HEK293T (cell line): ENCODE measurements at places on chromosomes 6 and 20.
A peak's percentile ranks its signal among the peaks of the same experiment; 100 is the strongest.

GRCh38 chr6:101543796-101544195 is 150.3 kb downstream of the GRIK2 start:
- DNase-seq, result no peak

DNA sequence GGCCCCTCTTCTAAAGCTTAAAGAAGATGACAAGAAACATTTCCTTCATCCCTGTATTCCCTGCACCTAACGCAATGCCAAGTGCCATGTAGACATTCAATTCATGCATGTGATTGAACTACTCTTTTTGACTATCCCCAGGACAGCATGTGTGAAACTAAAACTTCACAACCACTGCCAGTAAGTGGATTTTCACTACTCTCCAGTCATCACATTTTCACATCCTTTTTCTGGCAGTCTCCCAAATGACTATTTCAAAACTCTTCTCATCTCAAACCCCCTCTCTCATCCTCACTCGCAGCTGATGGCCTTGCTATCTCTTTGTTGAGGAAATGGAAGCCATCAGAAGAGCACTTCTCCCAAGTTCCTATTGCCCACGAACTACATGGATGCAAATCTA is 122.6 kb downstream of the OPRM1 start:
- DNase-seq, result no peak

- no peak for DNase-seq
Observed at GRCh38 chr6:156828280-156828703, 51.1 kb downstream of the ARID1B start.

GRCh38 chr20:44022464-44022863 is 107.8 kb downstream of the TOX2 start:
- no peak for DNase-seq

DNA sequence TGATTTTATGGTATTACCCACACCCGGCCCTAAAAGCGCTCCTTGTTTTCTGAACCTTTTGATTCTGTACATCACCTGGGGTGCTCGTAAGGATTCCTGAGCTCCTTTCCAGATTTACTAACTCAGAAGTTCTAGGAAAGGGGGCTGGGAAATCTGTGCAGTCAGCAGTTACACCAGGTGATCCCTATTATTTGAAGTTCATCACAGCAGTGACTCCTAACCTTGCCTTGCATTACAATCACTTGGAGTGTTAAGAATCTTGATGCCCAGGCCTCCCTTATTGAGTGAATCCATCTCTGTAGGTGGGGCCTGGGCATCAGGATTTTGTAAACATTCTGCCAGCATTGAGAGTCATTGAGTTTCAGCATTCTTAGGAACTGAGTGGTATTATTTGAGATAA is 44.7 kb downstream of the BMP6 start:
- no peak for DNase-seq

GRCh38 chr6:107769053-107769658 is 55.0 kb downstream of the SCML4 start:
- DNase-seq, result no peak

DNA sequence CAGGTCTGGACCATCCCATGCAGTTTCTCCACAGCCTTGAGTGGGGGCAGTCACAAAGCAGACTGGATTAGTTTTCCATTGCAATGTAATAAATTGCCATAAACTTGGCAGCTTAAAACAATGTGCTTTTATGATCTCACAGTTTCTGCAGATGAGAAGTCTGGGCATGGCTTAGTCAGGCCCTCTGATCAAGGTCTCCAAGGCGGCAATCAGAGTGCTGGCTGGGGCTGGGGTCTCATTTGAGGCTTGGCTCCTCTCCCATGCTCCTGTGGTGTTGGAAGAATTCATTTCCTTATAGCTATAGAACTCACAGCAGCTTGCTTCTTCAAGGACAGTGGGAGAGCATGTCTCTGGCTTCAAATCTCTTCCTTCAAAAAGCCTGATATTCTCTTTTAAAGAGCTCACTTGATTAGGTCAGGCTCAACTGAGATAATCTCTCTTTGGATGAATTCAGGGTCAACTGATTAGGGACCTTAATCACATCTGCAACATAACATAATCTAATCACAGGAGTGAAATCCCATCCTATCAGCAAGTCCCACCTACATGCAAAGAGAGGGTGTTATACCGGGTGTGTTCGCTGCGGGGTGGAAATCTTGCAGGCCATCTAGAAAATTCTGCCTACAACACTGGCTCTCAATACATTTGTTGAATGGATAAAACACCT is 77.4 kb upstream of the SULF2 start:
- DNase-seq, result no peak

DNA sequence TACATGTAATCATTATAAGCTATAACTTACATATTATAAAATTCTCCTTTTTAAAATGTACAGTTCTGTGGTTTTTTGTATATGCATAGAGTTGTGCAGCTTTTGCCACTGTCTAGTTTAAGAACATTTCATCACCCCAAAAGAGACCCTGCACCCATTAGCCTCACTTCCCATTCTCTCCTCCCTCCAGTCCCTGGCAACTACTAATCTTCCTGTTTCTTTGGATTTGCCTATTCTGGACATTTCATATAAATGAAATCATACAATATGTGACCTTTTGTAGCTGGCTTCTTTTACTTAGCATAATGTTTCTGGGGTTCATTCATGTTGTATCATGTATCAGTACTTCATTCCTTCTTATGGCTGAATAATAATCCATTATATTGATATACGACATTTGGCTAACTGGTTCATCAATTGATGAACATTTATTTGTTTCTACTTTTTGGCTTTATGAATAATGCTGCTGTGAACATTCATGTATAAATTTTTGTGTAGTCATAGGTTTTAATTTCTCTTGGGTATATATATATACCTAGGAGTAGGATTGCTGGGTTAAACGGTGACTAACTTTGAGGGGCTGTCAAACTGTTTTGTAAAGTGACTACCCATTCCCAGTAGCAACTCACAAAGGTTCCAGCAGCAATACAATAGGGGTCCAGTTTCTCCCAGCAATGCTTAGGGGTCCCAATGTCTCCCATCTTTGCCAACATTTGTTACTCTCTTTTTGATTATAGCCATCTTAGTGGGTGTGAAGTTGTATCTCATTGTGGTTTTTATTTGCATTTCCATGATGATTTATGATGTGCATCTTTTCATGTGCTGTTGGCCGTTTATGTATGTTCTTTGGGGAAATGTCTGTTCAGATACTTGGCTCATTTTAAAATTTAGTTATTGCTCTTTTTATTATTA is 10.7 kb downstream of the PTPRA start:
- DNase-seq, result no peak

DNA sequence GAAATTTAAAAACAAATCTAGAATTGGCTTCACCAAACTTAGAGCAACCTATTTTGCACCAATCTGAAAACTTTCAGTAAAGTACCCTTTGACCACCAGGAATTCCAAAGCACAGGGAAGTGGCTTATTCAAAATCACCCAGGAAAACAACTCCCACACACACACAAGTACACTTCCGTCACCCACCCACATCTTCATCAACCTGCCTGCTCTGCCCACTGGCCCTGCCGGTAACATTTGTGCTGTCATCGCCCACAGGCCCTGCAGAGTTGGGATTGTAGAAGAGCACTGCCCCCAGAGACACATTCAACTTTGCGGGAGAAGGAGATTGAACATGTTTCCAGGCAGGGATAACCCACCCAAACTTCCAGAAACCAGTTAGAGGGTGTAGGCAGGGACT is 19.3 kb upstream of the SCML4 start:
- DNase-seq, result no peak

DNA sequence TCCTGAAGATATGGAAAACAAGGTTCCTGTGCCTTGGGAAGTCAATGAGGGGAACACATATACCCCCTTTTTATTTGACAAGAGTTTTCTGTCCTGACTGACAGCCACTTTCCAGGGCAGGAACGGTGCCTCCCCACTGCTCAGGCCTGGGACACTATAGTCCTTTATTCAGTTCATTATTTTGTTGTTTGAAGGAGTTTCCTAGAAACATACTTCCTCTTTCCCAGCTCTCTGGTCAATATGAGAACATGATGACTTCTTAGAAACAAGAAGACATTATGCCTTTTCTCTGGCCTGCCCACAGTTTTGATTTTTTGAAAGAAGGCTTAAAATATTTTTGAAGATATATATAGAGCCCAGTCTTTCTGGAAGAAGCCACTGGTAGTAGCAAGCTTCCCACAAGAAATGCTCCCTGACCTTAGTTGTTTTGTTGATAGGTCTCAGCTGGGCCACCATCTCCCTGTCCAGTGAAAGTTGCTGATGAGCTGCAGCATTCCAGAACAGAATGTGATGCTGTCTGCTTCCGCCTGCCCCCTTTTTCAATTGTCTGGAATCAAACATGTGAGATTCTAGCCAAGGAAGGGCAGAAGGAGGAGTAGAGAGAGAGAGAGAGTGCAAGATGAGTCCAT is 350.0 kb upstream of the PRND start:
- no peak for DNase-seq

DNA sequence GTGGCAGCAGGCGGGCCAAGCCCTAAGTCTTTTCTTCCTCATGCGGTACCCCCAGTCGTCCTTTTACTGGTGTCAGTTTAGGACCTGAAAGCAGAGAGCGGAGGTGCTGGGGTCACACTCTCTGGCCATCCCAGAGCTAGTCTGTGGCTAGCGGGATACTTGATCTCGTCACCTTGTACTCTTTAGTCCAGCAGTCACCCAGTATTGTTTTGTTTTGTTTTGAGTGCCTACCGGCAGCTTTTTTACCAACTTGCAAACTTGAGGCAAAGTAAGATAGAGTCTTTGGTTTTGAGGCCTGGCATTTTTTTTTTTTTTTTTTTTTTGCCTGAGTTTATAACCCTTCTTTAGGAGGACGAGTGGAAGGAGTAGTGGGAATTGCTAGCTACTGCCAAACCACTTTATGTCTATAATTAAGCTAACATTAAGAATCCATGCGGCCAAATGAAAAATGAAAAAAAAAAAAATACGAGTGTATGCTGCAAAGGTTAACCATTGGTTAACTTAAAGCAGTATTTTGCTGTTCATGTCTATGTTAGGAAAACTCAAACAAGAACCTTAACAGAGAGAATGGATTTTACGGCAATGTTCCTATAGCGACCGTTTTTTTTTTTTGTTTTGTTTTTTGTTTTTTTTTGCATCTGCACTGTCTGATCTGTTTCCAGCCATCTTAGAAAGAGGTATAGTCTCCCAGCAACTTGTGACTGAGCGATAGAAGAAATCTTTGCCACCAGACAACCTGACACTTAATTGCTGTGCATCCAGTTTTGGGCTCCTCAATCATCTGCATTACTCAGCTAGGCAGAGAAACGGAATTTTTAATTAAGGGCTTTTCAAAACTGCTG is 56.9 kb downstream of the FAM217A start:
- DNase-seq, result peak; percentile 12

- no peak for DNase-seq
Observed at GRCh38 chr6:14333556-14334305, 216.2 kb downstream of the CD83 start.

DNA sequence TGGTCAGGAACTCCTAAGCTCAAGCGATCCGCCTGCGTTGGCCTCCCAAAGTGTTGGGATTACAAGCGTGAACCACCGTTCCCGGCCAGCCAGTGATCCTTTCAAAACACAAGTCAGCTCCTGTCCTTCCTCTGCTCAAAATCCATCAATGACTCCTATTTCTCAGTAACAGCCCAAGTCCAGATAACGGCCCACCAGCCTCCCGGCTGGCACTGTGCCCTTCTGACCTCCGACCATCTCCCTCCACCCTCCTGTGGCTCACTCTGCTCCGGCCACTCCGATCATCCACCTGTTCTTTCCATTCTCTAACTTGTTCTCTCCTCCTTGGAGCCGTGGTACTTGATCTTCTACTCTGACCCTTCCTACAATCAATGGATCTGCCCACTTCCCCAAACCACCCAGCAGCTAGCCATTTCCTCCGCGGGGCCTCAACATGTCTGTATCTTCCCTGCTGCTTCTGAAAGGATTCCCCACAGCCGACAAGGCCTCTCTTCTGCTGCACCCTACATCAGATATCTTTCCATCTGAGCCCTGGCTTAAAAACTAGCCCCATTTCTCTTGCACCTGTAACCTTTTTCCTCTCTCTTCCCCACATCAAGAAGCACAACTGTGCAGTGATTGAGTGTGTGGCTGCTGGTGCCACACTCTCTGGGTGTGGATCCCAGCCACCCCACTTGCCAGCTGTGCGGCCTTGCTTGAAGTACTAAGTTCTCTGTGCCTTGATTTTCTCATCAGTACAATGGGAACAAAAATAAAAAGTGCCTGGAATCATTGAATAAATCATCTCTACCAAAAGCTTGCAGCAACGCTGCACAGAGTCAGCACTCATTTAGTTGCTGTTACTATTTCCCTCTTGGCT is 6.1 kb upstream of the ZMYND8 start:
- no peak for DNase-seq

GRCh38 chr20:59518881-59519706 is 85.2 kb upstream of the PHACTR3 start:
- DNase-seq, result peak; percentile 69

- DNase-seq, result no peak
Observed at GRCh38 chr20:46323557-46323956, 15.3 kb upstream of the CDH22 start.
